ENCODE measurements at places on chromosomes 16 and 17.

DNA sequence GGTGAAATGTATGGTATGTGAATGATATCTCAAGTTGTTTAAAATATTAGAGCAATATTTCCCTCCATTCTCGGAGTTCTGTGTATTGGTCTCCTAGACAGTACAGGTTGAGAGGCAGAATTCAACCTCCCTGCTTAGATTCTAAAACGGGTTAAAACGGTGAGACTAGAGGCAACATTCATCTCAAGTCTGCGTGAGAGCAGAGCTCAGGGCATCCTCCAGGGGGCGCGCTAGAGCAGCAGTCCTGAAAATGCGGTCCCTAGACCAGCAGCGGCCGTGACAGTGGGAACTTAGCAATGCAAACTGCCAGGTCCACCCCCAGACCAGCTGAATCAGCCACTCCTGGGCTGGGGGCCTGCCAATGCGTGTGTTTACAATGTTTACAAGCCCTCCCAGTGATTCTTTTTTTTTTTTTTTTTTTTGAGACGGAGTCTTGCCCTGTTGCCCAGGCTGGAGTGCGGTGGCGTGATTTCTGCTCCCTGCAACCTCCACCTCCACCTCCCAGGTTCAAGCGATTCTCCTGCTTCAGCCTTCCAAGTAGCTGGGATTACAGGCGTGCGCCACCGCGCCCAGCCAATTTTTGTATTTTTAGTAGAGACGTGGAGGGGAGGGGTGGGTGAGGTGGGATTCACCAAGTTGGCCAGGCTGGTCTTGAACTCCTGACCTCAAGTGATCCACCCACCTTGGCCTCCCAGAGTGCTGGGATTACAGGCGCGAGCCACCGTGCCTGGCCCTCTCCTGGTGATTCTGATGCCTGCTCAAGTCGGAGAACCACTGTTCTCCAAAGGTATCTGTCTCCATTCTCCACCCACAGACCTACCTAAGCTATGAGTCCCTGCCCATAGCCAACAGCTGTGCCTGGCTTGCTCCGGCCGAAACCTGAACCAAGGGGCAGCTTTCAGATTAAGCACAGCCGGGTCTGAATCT is 24.2 kb downstream of the KLHL36 start:
- peak; percentile 76 for DNase-seq

DNA sequence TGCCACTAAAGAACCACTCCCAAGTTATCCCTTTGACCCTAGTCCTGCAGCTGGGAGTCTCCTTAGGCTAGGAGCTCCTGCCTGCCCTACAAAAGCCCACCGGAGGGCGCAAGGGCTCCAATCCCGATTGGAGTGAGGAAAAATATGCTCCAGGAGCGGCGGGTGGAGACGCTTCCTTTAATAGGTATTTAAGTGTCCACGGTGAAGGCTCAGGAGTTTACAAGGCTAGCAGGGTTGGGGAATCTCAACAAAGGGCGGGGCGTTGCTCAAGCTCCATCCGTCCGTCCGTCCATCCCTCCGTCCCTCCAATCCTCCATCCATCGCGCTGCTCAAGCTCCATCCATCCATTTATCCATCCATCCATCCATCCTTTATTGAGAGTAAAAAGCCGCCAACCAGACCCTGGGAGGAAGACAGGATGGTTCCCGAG is 556 bp upstream of the SPNS1 start:
- DNase-seq, result peak; percentile 80

- no peak for DNase-seq
These were observed 183.6 kb downstream of the MYO1D start for GRCh38 chr17:32693194-32693897.

GRCh38 chr17:36011201-36011600 is 6.6 kb downstream of the CCL23 start:
- no peak for DNase-seq

- no peak for DNase-seq
These were observed 71.9 kb upstream of the TEKT1 start for GRCh38 chr17:6903326-6903900.

Measured in right cardiac atrium (tissue), 5 donors.